Fibroblast of skin of back (primary cell): ENCODE measurements at places on chromosomes 4 and X.

DNA sequence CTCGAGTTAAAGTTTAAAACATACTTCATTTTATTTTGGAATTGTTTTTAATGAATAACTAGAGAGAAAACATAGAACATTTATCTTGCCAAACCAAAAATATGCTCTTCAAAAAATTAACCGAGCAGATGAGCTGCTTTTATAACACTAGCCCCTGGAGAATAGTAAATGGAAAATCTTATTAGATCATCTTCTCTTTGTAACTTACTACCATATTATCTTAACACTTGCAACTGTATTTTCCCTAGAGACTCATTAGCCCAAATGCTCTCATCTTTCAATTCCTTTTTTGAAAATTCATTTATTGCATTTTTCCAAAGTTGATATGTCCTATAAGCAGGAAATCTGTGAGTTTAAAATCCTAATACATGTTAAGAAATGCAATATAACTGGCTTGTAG, 143.3 kb downstream of the CAMK2D start:
- DNase-seq, result peak; percentile 30

GRCh38 chrX:123590842-123591486, 141.9 kb downstream of the THOC2 start:
- no peak for DNase-seq

DNA sequence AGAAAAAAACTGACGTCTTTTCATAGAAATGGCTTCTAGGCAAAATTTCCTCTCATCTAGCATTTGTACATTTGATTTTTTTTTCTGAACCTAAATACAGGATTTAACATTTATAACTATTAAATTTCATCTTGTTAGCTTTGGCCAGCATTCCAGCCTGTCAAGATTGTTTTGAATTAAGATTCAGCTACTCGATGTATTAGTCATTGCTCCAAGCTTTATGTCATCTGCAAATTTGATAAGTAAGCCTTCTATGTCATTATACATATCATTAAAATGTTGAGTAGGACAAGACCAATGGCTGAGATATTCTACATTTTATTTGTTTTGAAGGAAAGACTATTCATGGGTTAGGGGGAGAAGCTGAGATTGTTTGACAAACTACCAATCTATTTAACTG, 46.7 kb downstream of the DDX53 start:
- DNase-seq, result peak; percentile 55

- DNase-seq, result peak; percentile 25
Measured at GRCh38 chrX:37746218-37746941, 33.5 kb upstream of the CYBB start.

DNA sequence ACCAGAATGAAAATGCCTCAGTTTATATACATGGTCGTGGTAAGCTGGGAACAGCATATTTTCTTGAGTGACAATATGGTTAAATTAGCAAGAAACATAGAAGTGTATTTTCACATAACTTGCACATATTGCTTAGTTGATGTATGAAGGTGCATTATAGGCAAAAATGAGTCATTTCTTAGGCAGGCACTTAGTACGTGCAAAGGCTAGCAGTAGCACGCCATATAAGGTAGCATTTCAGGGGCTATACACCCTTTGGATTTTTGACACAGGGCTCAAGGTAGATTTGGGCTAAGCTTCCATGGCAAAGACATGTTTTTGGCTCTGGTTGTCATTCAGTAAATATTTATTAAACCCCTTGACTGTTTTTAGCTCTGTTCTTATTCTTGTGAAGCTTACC, 33.1 kb downstream of the PCDH7 start:
- DNase-seq, result peak; percentile 49

- no peak for DNase-seq
Measured at GRCh38 chrX:3191796-3192195, 150.5 kb downstream of the ARSF start.
